NCI-H446 (cell line): ENCODE measurements at places on chromosomes 3 and 15.

DNA sequence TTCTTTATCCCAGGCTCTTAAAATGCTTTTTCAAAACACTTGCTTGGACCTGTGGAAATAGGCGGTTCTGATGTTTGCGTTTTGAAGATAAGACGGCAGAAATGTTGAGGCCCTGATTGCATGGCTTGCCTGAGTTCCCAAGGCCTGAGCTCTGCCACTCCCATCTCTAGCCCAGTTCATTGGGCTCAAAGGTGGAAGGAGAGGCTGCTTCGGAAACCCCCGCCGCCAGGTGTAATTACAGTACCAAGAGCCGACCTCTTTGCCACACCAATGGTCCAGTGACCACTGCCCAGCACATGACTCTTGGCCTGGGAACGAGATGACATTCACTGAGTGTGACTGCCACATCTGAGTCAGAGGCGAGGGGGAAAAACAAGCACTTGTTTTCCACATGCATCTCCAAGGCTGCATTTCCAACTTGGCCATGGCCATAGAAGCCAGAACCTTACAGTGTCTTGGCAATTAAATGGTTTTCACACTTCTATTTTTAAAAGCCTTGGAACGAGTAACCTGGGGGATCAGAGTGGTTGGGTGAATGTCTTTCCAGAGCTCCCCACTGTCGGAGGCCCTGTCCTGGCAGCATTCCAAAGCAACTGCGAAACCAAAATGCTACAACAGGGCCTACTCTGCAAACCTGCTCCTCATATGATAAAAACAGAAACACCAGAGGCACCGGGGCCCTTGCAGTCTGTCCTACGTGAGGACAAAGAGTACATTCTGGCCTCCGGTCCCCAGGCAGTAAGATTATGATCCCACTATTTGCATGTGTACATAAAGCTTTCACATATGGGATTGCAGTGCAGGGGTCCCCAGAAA, 63.8 kb upstream of the CGNL1 start:
- no peak for DNase-seq

DNA sequence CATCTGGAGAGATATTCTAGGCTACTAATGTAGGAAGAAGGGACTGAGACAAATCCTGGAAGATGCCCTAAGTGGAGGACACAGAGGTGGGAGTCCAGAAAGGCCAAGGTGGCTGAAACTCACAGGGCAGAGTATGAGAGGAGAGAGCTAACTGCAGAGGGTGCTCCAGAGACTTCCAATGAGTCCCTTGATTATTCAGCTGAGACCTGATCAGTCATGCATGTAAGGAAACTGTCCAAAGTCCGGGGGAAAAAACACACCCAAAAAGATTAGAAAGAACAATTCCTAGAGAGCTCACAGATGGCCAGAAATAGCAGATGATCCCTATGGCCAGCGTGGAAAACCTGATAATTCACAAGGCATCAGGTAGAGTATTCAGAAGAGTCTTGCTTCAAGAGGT, 18.7 kb upstream of the FOXP1 start:
- DNase-seq: no peak

DNA sequence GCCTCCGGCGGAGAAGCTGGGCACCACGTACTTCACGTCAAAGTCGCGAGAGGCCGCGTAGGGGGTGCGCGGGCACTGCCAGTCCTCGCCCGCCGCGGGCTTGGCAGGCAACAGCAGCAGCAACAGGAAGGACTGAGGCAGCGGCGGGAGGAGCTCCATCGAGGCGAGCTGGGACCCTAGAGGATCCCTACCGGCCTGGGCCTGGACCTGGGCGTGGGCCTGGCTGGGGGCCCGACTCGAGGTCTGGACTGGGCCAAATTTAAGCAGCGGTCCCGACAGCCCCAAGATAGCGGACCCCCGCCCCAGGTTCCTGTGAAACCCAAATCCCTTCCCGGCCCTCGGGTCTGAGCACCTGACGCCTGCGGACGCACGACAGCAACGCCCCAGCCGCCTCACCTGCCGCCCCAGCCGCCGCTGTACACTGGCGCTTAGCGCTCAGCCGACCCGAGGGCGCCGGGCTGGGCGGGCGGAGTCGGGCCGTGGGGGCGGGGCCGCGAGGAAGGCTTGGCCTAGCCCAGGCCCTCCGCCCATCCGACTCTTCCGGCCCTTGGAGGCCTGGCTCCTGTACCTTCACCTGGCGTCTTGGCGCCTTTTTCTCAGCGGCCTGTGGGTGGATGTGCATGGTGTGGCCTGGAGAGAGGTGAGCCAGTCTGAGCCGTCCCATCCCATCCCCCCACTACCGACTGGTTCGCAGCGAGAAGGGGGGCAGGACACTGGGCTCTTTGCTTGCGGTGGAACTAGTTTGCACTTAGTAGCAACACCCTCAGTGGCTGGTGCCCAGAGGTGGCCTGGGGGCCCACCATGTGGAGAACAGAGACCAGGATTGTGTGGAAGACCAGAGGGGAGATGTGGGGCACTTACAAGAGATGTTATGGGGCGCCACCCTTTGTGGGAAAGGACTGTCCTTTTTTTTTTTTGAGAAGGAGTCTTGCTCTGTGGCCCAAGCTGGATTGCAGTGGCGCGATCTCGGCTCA, at the start of gene MST1R:
TSS of gene MST1R (minus strand) at position 423 of the 974 bp plus-strand sequence. CDS start at position 159, 264 bp downstream.
- DNase-seq: no peak

- DNase-seq: no peak
These were observed 94.7 kb downstream of the OCA2 start for GRCh38 chr15:28004143-28005003.

DNA sequence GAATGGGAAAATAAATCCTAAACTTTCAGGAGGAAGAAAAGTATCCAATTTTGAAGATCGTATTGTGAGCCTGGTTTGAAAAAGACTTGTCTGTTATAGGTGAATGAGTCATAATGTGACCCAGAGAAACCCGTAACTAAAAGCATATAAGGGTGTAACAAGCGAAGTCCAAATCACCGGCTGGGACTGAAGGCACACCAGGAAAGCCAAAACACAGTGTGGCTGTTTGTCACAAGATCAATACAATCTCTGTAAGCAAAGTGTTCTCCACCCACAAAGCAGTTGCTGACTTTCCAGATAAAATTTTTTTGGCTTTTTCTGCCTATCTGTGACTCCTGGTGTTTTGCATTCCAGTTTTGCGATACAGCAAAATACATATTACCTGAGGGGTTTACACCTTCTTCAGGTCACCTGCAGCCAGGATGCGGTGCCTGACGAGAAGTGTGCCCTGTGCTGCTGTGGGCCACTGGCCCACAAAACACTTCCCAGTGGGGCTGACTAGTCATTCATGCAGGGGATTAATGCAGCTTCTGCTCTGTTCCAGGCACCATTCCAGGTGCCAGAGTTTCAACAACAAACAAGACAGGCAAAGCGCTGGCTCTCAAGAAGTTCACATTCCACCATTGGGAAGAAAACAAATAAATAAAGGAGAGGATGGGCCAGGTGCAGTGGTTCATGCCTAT, 14.4 kb downstream of the HES1 start:
- DNase-seq: no peak

- DNase-seq: no peak
These were observed 29.8 kb upstream of the LPP start for GRCh38 chr3:188124184-188124583.

DNA sequence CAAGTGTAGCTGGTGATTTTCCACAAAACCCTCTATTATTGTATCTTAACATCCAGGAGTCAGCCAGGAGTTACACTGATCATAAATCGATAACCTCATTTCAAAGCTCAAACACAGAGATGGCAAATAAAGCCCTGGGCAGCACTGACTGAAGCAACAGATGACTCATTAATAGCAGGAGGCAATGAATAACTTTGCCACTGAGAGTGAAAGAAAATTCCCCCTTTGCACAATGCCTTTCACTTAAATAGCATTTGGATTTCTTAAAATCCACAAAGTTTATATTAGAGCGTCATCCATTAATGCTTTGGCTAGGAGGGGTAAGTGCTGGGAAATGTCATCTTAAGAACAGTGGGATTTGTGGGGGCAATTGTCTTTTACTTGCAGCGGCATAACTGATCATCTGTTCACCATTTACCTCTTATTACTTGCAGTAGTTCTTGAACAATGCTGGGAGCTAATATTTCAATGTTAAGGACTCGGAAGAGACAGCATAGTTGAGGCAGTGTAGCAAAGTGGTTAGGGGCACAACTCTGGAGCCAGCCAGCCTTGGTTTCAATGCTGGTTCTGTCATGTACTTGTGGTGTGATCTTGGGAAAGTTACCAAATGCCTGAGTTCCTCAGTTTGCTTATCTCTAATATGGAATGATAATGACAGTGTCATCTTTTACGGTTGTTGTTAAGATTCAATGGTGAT, 630.4 kb upstream of the TBL1XR1 start:
- DNase-seq: no peak

GRCh38 chr3:5607581-5607980, 420.1 kb downstream of the EDEM1 start:
- no peak for DNase-seq

GRCh38 chr3:30640851-30641250, 34.5 kb downstream of the TGFBR2 start:
- DNase-seq: no peak

- no peak for DNase-seq
These were observed 41.5 kb downstream of the CSNK1G1 start for GRCh38 chr15:64314456-64314855.

- no peak for DNase-seq
These were observed 20.2 kb downstream of the SIN3A start for GRCh38 chr15:75431270-75431669.

- no peak for DNase-seq
These were observed 1.1 kb upstream of the PML start for GRCh38 chr15:73993211-73993994.

- peak; percentile 21 for DNase-seq
These were observed 42.2 kb upstream of the PLCL2 start for GRCh38 chr3:16842272-16843270.

DNA sequence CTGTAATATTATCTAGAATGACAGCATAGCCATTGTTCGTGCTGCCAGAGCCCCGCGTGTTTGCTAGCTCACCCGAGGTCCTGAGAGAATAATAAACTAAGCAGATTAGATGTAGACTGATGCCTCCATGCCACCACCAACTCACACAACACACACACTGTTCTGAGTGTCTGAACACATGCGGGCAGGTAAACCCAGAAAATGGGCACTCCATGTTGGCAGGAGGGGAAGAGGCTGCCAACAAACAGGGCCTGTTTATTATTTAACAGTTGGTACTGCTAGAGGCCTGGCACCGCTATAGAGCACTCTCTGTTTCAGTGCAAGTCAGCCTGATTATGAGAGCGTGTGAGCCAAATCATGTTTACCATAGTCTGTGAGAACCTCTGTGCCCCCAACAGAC, 299.0 kb downstream of the ZBTB20 start:
- peak; percentile 86 for DNase-seq

DNA sequence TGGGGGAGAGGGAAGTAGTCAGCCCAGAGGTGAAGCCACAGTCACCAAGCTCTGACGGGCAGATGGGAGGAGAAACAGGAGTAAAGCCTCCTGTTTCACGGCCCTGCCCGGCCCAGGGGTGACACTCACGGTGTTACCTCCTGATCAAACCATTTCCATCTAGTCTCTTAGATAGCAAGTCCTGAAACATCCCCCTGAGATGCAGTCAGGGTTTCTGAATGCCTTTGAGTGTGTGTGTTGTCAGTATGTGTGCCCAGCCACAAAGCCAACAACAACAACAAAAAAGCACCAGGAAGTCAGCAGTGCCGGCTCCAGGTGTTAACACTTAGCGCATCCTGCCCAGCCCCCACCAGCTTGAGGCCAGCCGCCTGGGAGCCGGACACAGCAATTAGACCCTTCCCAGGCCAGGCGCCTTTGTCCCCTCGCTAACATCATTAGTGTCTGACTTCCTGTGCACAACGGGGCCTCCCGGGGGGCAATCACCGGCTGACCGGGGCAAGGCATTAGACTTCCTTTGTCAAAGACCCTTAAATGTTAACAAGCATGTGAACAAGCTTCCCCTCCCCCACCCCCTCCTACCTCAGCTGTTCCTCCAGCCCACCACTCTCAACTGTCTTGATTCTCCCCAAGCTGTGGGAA, 34.5 kb downstream of the IL17RD start:
- no peak for DNase-seq

- no peak for DNase-seq
These were observed 111.7 kb downstream of the NUP210 start for GRCh38 chr3:13308380-13308801.

DNA sequence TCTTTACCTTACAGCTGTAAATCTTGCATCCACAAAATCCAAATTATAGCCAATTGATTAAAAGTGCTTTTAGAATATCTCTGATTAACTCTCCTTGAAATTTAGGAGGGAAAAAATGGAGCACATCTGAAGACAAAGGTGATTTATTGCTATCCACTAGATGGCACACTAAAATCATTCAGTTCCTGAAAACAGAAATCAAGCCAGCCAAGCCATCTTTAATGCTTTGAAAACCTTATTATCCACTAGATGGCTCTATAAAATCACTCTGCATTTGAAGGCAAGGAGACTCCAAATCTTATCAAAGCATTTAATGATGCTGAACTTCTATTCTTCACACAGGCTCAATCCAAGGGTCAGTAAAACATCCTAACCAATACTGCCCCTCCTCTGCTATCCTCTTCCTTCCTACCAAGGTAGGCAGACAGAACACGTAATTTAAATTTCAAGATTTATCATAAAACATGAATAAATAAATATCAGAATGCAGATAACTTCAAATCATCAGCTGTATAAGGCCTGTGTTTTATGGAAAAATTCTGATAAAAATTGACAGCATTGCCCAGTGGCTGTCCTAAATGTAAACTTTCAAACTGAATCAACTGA, 48.4 kb downstream of the GOLIM4 start:
- peak; percentile 95 for DNase-seq

DNA sequence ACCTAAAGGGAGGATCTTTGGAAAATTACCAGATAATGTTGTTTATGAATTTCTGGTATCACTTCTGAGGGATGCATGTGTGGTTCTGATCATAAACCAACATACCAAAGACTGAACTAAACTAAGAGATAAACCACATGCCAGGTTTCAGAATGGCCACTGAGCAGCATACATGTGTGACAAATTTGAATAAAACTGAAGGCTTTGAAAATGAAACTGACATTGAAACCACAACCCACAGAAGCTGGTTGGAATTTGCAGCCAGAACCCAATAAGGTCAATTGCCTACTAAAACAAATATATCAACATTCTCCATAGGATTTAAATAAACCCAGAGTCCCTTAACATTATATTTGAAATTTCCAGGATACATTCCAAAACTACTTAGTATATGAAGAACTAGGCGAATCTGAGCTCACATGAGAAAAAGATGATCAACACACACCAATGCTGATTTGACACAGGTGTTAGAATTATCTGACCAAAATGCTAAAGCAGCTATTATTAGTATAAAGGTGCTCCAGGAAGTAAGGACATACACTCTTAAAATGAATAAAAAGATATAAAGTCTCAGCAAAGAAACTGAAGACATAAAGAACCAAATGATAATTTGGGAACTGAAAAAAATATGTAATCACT, 125.0 kb downstream of the ZNF280D start:
- no peak for DNase-seq

DNA sequence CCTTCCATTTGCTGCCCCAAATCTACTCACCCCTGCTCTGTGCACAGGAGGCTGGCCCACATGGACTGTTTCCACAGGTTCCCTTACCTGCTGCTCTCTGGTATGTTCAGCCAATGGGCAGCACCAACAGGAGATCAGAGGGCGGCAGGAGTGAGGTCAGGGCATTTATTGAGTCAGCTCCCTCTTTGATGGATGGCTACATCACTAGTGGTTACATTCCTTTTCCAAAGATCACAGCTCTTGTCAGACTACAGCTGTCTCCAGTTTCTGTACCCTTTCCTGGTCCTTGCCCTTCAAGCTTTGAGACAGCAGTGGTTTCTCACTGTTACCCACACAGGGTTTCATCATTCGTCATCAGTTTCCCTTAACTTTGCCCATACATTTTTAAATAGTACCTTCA, 325.1 kb downstream of the SUCLG2 start:
- no peak for DNase-seq
